Activated CD4-positive, alpha-beta T cell treated with anti-CD3 and anti-CD28 coated beads for 36 hours (primary cell): ENCODE measurements at places on chromosomes 13 and 19. TPM values are rescaled to one million over a fixed set of nuclear protein-coding genes. Genes with fewer than 3 reads are reported as not detected.

DNA sequence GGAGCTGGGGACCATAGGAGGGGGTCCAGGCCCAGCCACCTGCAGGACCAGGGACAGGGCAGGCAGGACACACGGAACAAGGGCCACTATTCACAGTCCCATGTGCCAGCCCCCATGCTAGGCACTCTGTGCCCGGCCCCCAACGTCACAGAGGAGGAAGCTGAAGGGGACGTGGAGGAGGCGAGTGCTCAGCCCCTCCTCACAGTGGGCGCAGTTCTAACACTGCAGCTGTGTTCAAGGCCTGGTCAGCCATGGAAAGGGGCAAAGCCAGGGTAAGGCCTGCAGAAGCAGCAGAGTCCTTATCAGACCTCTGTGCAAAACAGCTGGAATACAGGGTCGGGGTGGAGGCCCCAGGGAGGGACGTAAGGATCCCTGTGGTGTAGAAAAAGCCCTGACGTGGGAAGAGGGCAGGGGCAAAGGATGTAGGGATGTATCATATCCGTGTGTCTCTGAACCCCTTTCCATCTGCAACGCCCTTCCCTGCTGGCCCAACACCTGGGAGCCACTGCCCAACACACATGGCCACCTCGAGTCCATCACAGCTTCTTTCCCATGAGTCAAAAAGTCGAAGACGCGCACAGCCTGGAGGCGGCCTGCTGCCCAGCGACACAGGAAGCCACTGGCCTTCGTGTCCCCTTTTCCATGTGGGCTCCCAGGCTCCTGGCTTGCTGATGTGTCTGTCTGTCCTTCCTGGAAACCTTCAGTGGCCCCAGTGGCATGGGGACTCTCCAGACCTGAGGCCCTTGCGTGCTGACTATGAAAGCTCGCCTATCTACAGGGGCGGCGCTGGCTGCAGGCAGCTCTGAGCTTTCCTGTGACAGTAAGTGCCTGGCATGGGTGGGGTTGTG is 28.0 kb downstream of the SH3GL1 start:
- no peaks in the 10 kb centered on the region for H3K27me3 ChIP-seq
- DNase-seq: no peak
- no peak overlapping the region for H3K4me3 ChIP-seq
- peaks cover 63% of the 10 kb centered on the region for H3K4me1 ChIP-seq

Gene ZNF415
- 3.3 TPM for total RNA-seq

- H3K27ac ChIP-seq: no peak overlapping the region
- no peaks in the 10 kb centered on the region for H3K4me1 ChIP-seq
- no peaks in the 10 kb centered on the region for H3K27me3 ChIP-seq
- H3K36me3 ChIP-seq: no peaks in the 10 kb centered on the region
- no peak for DNase-seq
Measured at GRCh38 chr13:37173214-37173613, 67.8 kb upstream of the CSNK1A1L start.

GRCh38 chr13:109795011-109795410 is 8.6 kb upstream of the IRS2 start:
- no peak overlapping the region for H3K27ac ChIP-seq
- peaks cover 20% of the 10 kb centered on the region for H3K27me3 ChIP-seq
- H3K36me3 ChIP-seq: no peaks in the 10 kb centered on the region
- no peak overlapping the region for H3K4me3 ChIP-seq
- H3K4me1 ChIP-seq: peaks cover 17% of the 10 kb centered on the region

Gene MCEMP1
- total RNA-seq: not detected

- DNase-seq: peak; percentile 56
- H3K27me3 ChIP-seq: peaks cover 24% of the 10 kb centered on the region
- H3K4me1 ChIP-seq: peaks cover 8% of the 10 kb centered on the region
- H3K27ac ChIP-seq: no peak overlapping the region
Measured at GRCh38 chr13:23159205-23159759, 21.5 kb upstream of the SGCG start.

Gene PCDH9
- 0.21 TPM for total RNA-seq

DNA sequence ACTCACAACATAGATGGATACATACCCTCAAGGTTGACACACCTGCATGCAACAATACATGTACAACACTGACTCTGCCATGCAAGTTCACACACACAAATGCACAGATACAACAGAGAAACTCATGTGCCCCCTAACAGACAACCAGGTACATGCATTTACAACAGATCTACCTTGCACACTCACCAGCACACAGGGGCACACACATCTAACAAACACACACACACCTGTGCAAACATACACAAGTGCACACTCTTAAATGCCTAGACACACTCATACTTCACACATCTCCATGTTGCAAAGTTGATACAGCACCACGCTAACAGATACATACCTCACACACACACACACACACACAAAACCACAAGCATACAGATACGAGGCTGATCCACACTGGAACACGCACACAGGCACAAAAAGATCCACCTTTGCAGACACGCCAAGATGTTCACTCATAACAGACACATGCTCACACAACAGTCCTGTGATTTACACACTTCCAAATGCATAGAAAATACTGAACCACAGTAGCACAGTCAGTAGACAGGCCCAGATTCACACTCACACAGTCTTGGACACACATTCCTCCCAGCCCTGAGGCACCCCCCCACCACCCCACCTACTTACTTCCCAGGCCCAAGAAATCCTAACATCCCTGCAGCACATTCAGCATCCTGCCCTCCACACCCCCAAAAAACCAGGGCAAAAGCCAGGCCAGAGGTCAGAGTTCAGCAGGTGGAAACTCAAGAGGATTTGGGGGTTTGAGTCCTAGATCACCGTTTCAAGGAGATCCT is 1.4 kb downstream of the LRFN1 start:
- H3K27me3 ChIP-seq: no peaks in the 10 kb centered on the region
- peaks cover 6% of the 10 kb centered on the region for H3K36me3 ChIP-seq
- DNase-seq: no peak
- peaks cover 17% of the 10 kb centered on the region for H3K4me1 ChIP-seq
- peak overlapping the region; percentile 77 for H3K4me3 ChIP-seq

Gene KPTN
- total RNA-seq: 10.5 TPM

Gene ICAM5
- total RNA-seq: 1.9 TPM

DNA sequence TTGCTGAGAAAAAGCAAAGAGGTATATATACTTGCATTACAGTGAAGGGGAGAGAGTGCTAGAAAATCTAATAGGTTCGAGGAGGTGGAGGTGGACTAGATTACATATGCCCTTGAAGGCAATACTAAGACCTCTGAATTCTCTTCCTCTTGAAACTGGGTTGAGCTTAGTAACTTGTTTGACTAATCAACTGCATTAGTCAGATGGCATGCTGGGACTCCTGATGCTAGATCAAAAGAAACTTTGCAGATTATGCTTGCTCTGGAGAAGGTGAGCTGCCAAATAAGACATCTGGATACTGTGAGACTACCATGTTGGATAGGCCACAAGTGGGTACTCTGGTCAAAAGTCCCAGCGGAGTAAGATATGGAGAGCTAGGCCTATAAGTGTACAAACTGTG is 331.3 kb downstream of the KLF5 start:
- H3K4me1 ChIP-seq: no peaks in the 10 kb centered on the region
- DNase-seq: no peak
- H3K27me3 ChIP-seq: peaks cover 6% of the 10 kb centered on the region
- no peak overlapping the region for H3K4me3 ChIP-seq
- H3K27ac ChIP-seq: no peak overlapping the region
- no peaks in the 10 kb centered on the region for H3K36me3 ChIP-seq

DNA sequence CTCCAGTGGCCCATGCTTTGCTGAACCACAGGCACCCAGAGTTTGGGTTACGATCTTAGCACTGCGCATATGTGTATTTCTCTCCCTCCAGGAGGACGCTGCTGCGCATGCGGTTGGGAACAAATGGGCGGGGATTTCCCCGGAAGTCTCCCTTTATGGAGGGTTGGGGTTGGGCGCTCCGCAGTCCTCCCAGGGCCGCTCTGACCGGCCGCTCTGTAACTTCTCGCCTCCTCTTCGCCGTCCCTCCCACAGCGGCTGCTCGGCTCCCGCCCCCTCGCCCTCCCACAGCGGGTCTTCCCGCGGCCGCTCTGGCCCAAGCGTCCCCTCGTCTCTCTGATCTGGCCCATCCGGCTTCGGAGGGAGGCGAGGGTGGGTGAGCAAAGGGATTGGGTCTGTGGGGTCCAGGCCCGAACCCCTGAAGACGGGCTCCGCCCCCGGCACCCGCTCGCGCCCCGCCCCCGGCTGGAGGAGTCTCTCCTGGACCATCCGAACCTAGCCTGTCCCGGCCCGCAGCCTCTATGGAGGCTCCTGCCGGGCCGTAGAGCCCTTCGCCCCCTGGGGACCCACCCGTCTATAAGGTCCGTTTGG is at the start of gene MEGF8:
MEGF8 (plus strand) TSS at position 328 of the 588 bp plus-strand sequence. CDS start 609 bp downstream, outside the sequence.
- no peaks in the 10 kb centered on the region for H3K36me3 ChIP-seq
- DNase-seq: peak; percentile 99
- peak within 1 kb of the TSS; percentile 69 for H3K27ac ChIP-seq
- H3K4me3 ChIP-seq: peak within 1 kb of the TSS; percentile 80

GRCh38 chr19:15640904-15641597 is 354 bp downstream of the CYP4F3 start:
- H3K4me1 ChIP-seq: peaks cover 2% of the 10 kb centered on the region
- peaks cover 3% of the 10 kb centered on the region for H3K27me3 ChIP-seq
- no peak overlapping the region for H3K4me3 ChIP-seq
- no peak for DNase-seq
- no peak overlapping the region for H3K27ac ChIP-seq

GRCh38 chr13:26591672-26592071 is 34.2 kb downstream of the WASF3 start:
- H3K4me1 ChIP-seq: no peaks in the 10 kb centered on the region
- H3K27ac ChIP-seq: no peak overlapping the region

DNA sequence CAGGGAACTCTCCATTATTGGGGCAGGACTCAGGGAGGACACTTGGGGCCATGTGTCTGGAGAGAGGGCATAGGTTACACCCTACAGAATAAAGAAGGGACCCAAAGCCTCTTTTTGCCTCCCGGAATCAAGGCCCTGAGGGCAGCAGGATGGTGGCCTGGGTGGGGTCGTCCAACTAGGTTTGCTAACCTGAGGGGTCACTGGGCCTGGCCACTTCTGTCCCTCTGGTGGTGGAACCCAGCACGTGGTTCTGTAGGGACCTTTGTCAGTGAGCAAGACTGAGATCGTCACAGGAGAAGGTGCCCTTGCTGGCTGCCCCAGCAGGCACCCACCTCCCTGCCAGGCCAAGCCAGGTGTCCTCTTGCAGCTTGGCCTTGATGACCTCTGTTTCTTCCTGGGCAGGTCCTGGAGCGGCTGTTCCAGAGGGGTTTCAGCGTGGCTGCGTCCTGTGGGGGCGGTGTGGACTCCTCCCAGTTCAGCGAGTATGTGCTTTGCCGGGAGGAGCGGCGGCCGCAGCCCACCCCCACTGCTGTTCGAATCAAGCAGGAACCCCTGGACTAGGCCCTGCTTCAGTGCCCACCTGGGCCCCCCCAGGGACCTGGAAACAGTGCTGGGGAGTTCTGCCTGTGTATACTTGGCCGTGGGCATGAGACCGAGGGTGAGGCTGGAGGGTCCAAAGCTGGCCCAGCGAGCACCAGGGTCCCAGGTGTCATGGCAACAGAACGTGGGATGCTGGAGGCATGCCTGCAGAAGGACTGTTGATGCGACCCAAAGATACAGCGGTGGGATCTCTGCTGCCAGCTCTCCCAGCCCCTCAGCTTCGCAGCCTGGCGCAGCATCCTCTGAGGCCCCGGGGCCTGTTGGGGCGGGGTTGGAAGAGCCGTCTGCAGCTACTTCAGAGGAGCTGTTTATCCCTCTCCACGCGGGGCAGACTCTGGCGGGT is 16.0 kb downstream of the KCTD15 start:
- no peaks in the 10 kb centered on the region for H3K27me3 ChIP-seq
- H3K4me3 ChIP-seq: no peak overlapping the region
- DNase-seq: no peak
- H3K27ac ChIP-seq: no peak overlapping the region
- peaks cover 2% of the 10 kb centered on the region for H3K36me3 ChIP-seq

GRCh38 chr13:74768521-74769085 is 634.4 kb upstream of the KLF12 start:
- no peak overlapping the region for H3K27ac ChIP-seq
- H3K4me1 ChIP-seq: no peaks in the 10 kb centered on the region
- H3K4me3 ChIP-seq: no peak overlapping the region
- DNase-seq: no peak
- no peaks in the 10 kb centered on the region for H3K36me3 ChIP-seq

- H3K4me1 ChIP-seq: no peaks in the 10 kb centered on the region
- no peak for DNase-seq
- peaks cover 6% of the 10 kb centered on the region for H3K27me3 ChIP-seq
- no peaks in the 10 kb centered on the region for H3K36me3 ChIP-seq
- no peak overlapping the region for H3K27ac ChIP-seq
Measured at GRCh38 chr13:39405107-39405506, 197.9 kb downstream of the LHFPL6 start.

DNA sequence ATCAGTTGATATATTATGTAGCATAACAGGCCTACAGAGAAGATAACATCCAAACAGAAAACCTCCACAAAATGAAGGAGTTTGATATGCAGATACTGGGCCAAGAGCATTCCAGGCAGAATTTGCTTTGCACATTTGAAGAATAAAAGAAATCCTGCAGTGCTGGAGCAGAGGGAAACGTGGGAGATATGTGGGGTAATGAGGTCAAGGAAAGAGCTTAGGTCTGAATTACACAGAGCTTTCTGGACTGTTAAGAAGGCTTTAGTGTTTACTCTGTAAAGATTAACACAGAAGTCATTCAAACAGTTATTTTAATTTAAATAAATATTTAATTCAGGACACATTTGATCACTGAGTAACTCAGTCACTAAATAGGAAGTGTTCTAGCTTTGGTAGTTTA is 692.7 kb downstream of the PCDH9 start:
- H3K27ac ChIP-seq: no peak overlapping the region
- H3K36me3 ChIP-seq: no peaks in the 10 kb centered on the region
- H3K27me3 ChIP-seq: no peaks in the 10 kb centered on the region
- DNase-seq: no peak

GRCh38 chr13:60167121-60167520 is 3.4 kb upstream of the DIAPH3 start:
- no peaks in the 10 kb centered on the region for H3K36me3 ChIP-seq
- no peak for DNase-seq
- H3K27me3 ChIP-seq: no peaks in the 10 kb centered on the region
- H3K4me3 ChIP-seq: no peak overlapping the region
- H3K4me1 ChIP-seq: peaks cover 23% of the 10 kb centered on the region

GRCh38 chr13:32659736-32660135 is 73.5 kb downstream of the PDS5B start:
- no peak overlapping the region for H3K27ac ChIP-seq
- no peak overlapping the region for H3K4me3 ChIP-seq
- no peaks in the 10 kb centered on the region for H3K27me3 ChIP-seq
- peaks cover 15% of the 10 kb centered on the region for H3K4me1 ChIP-seq
- DNase-seq: no peak
